ENCODE measurements at places on chromosomes 13 and 19.
A peak's percentile ranks its signal among the peaks of the same experiment; 100 is the strongest.

DNA sequence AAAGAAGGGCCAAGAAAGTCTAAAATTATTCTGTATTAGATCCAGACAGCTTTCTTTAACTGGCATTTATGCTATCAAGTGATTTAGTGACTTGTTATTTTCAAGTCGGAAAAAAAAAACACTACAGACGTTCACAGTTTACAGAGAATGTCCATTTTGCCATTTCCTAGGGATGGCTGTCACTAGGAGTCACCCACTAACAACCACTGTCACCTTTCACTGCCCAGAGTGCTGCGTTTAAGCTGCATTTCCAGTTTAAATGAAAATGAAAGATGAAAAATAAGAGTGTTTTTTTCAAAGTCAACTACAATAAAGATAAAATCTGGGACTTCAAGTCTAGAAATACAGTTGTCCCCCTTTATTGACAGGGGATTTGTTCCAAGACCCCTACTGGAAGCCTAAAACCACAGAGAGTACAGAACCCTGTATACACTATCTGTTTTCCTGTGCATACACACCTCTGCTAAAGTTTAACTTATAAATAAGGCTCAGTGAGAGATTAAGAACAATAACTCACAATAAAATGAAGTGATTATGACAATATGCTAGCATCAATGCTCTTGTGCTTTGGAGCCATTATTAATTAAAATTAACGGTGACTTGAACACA, 112.5 kb downstream of the SACS start:
- DNase-seq, result no peak

DNA sequence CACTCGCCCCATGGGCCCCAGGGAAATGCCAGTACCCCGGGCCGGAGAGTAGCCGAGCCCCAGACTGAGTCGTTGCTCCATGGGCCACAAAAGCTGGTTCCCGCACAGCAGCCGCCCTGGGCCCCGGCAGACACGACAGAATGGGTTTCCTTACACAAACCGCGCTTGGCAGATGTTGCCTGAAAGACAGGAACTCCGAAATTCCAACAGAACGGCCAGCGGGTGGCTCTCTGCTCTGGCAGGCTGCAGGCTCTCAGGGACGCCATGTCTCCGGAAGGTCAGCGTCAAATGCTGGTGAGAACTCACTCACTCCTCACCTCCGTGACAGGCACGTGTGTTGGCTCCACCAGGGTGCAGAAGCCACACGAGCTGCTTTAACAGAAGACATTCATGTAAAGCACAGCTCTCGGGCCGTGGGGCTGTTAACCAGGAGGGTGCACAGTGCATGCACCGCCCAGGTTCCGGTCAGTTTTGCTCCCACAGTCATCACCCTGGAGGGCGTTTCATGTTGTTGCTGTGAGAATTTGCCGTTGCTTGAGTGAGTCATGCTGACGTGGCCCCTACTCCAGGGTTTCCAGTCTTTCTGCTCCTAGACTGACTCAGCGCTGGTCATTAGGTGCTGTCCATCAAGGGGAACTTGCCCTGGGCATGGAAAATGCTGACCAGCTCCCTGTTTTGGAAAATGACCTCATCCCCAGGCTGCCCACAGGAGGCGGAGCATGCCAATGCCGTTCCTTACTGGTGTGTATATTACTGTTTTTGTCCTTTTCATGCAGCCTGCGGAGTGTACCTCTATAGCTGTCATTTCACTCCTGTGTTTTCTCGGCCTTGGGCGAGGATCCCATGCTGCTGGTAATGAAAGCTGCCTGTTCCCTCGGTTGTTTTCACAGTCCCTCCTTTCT, 44.8 kb downstream of the ANKRD10 start:
- no peak for DNase-seq

DNA sequence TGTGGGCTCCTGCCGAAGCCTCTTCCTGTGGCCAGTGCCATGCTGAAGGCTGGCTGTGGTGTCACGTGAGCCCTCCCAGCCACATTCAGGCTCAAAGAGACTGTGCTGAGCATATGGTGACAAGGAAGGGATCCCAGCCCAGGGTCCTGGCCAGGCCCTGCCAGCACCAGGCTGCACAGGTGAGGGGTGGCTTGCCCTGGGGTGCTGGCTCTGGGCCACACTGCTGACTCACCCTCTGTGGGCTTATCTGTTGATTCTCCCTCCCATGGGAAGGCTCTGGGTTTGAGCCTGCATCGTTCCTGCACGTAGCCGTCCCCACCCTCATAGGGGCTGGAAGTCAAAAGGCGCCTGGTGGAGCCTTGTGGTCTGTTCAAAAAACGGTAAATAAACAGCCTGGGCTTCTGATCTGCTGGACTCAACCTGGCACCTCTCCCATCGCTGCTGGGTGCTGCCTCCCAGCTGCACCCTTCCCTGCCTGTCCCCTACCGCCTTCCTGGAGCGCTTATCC, 31.1 kb downstream of the DNM2 start:
- DNase-seq, result no peak

DNA sequence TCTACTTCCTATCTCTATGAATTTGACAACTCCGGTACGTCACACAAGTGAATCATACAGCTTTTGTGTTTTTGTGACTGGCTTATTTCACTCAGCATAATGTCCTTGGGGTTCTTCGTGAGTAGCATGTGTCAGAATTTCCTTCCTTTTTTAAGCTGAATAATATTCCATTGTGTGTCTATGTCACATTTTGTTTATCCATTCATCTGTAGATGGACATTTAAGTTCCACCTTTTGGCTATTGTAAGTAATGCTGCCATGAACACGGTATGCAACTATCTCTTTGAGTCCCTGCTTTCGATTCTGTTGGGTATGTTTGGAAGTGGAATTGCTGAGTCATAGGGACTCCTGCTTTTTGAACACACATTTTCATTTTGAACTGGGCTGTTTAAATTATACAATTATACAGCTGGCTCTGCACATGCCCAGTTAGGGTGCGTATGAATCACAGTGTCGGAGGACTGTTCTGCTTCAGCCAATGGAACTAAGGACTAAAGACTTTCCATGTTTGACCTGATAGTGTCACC, 43.0 kb upstream of the C13orf42 start:
- DNase-seq, result no peak

- no peak for DNase-seq
Measured at GRCh38 chr19:43229315-43229714, 23.9 kb upstream of the PSG4 start.

DNA sequence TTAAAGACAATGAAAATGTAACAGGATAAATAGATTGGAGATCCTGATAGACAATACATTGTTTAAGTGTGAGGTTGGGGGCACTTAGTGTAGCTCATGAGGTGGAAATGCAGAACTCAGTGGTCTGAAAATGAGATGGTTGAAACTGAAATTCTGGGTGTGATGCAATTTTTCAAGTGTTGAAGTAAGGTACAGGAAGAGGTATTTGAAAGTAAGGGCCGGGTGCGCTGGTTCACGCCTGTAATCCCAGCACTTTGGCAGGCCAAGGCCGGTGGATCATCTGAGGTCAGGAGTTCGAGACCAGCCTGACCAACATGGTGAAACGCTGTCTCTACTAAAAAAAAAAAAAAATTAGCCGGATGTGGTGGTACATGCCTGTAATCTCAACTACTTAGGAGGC, 113.0 kb downstream of the UFM1 start:
- DNase-seq, result no peak

- DNase-seq, result peak; percentile 83
Measured at GRCh38 chr19:21835810-21836444, at the start of gene ZNF43. ZNF43 (minus strand) TSS chr19:21836182; CDS start chr19:21836038, 144 bp downstream.

DNA sequence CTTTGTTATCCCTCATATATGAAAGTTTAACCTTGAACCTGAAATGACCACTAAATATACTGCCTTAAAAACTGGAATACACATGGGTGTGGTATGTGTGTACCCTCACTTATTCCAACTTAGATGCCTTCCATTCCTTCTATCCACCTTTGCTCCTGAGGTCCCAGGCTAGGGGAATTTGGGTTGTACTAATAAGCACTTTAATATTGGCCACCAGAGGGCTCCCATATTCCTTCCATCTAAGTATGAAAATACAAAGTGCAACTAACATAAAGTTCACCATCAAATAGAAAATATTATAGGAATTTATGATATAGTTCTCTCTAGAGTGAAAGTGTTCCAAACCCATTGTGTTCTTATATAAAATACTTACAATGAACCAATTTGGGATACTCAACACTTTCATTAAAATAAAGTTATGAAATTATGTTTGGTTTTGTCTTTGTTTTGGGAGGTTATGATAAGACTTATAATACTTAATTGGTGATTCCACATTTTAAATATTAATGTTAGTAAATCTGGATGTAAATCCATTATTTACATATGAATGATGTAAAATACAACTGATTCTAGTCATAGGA, 62.3 kb downstream of the ITGBL1 start:
- DNase-seq, result peak; percentile 2

- DNase-seq, result no peak
Measured at GRCh38 chr13:49419276-49419675, 24.6 kb downstream of the CAB39L start.

GRCh38 chr13:83536941-83537340, 345.3 kb downstream of the SLITRK1 start:
- DNase-seq, result no peak

- no peak for DNase-seq
Measured at GRCh38 chr19:12453495-12453894, 12.7 kb upstream of the ZNF443 start.

DNA sequence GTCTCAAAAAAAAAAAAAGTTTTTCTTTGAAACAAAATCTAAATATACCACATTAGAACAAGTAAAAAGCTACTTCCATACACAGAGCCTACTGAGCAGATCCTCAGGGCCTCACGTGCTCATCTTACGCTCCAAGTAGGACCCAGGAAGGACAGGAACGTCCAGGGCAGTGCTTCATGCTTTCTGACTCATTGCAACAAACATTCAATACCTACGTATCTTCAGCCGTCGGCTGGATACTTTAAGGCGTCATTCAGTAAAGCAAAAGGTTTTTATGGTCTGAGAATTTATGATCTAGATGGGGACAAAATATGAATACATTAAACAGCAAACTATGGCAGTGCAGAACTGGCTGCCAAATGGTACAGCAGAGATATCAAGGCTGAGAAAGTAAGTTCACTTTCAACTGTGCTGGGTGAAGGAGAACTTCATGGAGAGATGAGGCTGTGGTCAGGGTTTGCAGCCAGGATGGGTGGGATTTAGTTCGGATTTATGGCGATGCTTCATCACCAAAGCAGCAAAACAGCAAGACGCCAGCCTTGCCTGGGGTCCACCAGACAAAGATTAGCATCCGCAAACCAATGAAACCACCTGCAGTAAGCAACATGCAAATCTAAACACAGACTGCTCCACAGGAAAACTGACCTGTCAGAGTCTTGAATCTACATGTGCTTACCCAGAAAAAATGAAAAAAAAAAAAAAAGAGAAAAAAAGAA, 20.5 kb downstream of the CARS2 start:
- DNase-seq, result no peak

DNA sequence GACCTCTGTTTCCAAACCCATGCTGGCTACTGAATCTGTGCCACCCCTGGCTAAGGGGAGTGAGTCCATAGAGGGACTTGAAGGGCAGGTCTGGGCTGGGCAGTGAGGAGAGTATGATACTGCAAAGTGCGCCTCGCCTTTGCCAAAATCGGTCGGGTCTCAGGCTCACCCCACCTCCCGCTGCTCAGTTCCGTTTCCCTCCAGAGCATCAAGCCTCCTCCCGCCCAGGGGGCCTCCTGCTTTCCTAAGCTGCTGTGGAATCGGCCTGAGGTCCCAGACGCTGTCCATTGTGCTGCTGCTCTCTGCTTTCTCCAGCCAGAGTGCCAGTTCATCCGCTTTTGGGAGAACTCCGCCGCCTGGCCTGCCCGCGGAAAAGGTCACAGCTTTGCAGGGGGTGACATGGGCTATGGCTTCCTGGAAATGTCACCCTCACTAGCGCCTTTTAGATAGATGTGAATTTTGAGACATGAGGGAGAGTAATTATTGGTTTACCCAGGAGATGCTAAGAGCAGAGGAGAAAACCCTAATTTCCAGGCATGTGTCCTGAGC, 1418.4 kb downstream of the UQCRFS1 start:
- no peak for DNase-seq

DNA sequence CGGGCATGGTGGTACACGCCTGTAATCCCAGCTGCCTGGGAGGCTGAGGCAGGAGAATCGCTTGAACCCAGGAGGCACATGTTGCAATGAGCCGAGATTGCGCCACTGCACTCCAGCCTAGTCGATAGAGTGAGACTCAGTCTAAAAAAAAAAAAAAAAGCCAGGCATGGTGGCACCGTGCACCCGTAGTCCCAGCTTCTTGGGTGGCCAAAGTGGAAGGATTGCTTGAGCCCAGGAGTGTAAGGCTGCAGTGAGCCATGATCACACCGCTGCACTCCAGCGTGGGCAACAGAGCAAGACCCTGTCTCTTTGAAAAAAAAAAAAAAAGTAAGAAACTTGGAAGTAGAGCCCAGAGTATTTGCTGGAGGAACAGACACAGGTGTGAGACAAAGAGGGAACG, 27.7 kb downstream of the CCDC8 start:
- DNase-seq, result no peak

- DNase-seq, result no peak
Measured at GRCh38 chr19:33306191-33306590, 3.9 kb upstream of the CEBPA start.

- DNase-seq, result no peak
Measured at GRCh38 chr19:30653646-30654386, 281.6 kb downstream of the ZNF536 start.

GRCh38 chr13:96481482-96481881, 391.6 kb downstream of the HS6ST3 start:
- DNase-seq, result no peak

DNA sequence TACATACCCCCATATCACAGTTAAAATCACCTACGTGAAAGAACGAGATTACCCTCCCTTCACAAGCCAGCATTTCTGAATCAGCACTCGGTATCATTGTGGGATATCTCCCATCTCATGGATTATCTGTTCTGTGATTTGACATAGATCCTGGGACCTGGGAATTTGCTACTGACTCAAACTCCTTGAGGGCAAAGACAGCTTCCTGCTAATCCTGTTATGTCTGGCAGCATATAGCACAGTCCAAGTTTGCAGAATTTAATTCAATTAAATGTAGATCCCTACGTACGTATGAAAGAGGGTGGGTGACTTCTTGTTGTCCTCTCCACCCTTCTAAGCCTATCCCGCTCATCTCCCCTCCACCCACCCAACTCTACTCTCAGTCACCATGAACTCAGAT, 476.5 kb downstream of the KLF5 start:
- DNase-seq, result no peak

DNA sequence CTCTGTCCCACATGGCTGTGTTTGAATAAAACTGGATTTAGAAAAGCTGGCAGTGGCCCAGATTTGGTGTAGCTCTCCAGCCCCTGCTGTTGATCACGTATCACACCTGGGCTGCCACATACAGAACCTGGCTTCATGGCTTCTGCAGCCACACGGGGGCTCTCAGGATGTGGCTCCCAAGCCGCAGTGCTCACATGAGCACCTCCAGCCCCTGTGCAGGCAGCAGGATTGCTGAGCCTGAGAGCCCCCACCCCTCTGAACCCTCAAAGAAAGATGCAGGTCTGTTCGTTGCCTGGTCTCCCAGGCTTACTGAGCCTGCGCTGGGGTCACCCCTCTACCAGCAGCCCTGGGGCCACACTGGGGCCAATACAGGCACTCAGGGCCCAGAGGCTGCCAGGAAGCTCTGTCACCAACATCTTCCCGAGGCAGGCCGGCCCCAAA, 2.7 kb downstream of the PLEKHF1 start:
- no peak for DNase-seq

GRCh38 chr13:97627566-97627965, 193.6 kb downstream of the RAP2A start:
- DNase-seq, result no peak
